Placental epithelial cell (primary cell): ENCODE measurements at places on chromosomes 4 and X. TPM values are rescaled to one million over a fixed set of nuclear protein-coding genes. Genes with fewer than 3 reads are reported as not detected.

Gene XK
- total RNA-seq = 0.33 and 0.39 TPM in 2 replicates

Gene TRIM61
- total RNA-seq = 5.9 and 8.1 TPM in 2 replicates

Gene KDM6A
- 36.3 and 42.4 TPM in 2 replicates for total RNA-seq

Gene IL21
- total RNA-seq = 0.39 TPM in 1 of 2 replicates, not detected in the other
